ENCODE measurements at places on chromosomes 16 and 17. TPM values are rescaled to one million over a fixed set of nuclear protein-coding genes. Genes with fewer than 3 reads are reported as not detected.
A peak's percentile ranks its signal among the peaks of the same experiment; 100 is the strongest.

GRCh38 chr17:19375732-19376131 lies 2.6 kb upstream of the MAPK7 start:
- DNase-seq = no peak

GRCh38 chr16:65524231-65524630 lies 402.4 kb upstream of the CDH11 start:
- DNase-seq = no peak

- peak; percentile 26 for DNase-seq
Measured at GRCh38 chr17:33674685-33675084, 381.6 kb upstream of the ASIC2 start.

- peak; percentile 55 for DNase-seq
Measured at GRCh38 chr17:4497101-4497824, 1.4 kb upstream of the SPNS2 start.

DNA sequence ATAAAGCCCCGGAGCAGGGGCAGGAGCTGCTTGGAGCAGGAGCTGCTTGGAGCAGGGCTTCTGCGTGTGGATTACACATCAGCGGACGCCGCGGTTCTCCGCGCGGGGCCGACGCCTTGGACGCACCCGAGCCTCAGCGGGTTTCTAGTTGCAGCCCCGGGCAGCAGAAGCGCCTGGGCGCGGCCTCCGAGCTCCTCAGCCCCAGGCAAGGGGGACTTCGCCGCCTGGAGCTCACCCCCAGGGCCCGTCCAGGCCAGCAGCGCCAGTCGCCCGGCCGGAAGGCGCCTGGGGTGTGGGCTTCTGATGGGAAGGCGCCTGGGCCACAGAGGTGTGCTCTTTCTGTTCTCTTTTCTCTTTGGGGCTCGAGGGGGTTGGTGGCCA lies 6.3 kb downstream of the FOXF1 start:
- no peak for DNase-seq

GRCh38 chr17:6924208-6924607 lies 71.6 kb upstream of the ALOX12 start:
- DNase-seq = no peak

DNA sequence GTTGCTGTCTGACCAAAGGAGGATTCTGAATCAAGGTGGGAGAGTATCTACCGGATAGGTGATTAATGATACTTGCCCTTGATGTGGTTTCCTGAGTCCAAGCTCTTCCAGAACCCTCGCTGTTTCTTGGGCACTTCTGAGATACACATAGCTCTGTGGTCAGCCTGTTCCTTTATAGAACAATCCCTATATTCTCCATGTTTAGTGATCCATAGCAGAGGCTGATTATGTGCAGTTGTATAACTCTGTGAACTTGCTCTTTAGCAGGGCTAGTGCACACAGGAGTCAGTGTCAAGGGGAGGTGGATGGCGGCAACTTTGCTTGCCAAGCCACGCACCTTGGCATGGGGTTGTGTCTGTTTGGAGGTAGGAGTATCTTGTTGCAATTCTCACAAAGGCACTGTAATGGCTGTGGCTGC lies 36.1 kb downstream of the ARL4D start:
- DNase-seq = no peak

GRCh38 chr17:48060249-48060648 lies 12.1 kb downstream of the NFE2L1 start:
- DNase-seq = no peak

GRCh38 chr16:90077757-90078578 lies 837 bp upstream of the PRDM7 start:
- no peak for DNase-seq

DNA sequence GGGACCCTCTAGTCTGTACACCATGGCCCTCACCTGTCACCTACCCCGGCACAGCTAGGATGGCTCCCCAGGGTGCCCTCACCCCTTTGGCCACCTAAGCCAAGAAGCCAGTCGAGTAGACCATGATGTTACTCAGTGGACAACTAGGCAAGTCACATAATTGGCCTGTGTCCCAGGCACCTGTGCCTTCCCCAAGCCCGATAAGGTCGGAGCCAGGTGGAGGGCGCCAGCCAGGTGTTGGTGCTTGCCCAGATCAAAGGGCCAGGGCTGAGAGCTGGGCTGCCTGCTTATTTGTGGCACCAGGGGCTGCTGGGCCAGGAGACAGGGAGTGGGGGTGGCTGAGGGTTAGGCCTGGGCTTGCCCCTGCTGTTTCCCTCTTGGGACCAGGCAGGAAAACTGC lies 16.8 kb downstream of the SPNS2 start:
- no peak for DNase-seq

DNA sequence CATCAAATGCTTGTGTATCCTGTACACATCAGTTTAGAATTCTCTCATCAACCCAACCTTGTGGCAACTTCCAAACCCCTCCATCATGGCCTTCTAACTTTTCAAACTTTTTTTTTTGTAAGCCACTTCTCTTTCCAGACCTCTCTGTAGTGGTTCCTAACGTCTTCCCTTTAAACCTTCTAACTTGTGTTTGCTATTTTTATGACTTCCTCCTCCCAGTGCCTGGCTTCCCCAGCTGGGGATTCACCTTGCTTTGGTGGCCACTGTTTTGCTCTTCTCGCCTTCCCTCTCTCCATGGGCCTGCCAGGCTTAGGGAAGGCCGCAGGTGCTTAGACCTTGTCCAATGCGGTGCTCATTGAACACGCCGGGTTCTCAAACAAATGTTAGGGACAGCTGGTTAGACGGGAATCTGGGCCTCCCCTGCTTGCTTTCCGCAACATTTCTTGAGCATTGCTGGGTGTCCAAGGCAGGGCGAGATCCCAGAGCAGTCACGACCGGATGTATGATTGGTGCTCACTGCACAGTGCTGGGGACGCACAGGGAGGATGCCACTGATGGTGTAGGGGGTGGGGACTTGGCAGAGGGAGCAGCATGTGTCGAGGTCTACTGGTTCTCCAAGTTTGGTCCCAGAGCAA lies 1.1 kb upstream of the XYLT2 start:
- DNase-seq = no peak

- no peak for DNase-seq
Measured at GRCh38 chr17:56665864-56666263, 72.4 kb downstream of the NOG start.

- no peak for DNase-seq
Measured at GRCh38 chr16:48960830-48961229, 320.8 kb downstream of the CBLN1 start.

- no peak for DNase-seq
Measured at GRCh38 chr16:16973707-16974591, 496.8 kb downstream of the XYLT1 start.

DNA sequence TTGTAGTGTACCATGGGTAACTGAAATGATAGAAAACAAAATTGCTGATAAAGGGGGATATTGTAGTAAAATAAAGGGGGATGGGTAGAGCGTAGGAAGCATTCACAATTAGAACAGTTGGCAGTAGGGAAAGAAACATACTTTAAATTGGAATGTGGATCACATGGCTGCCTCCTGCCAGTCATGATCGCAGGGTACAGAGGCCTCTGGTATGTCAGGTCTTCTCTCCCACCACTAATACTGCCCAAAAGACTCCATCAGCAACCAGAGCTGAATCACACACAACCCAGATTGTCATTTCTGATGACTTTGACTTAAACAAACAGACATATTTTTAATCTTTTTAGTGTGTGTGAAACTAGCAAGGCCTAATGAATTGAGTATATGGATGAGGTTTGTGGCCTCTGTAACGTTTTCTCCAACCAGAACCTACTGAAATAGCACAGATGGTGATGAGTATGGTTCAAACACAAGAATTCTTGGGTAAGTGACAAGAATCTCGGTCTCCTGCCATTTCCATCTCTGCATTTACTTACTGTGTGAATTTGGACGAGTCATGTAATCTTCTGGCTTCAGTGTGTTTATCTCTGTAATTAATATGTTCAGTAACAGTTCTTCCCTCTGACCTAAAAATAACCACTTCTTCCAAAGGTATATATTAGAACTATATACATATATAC lies 112.6 kb downstream of the USP22 start:
- DNase-seq = no peak

- DNase-seq = no peak
Measured at GRCh38 chr17:28154214-28154613, 111.7 kb downstream of the NLK start.

DNA sequence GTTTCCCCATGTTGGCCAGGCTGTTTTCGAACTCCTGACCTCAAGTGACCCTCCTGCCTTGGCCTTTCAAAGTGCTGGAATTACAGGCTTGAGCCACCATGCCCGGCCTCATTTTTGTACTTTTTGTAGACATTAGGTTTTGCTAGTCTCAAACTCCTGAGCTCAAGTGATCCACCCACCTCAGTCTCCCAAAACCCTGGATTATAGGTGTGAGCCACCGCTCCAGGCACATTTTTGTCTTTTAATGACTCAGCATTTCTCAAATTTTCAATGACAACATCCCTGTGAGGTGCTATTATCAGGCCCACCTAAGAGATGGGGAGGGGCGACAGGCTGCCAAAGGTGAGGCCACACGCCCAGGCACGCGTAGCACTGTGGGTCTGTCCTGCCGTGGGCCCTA lies 1.1 kb downstream of the SEPTIN12 start:
- DNase-seq = no peak

DNA sequence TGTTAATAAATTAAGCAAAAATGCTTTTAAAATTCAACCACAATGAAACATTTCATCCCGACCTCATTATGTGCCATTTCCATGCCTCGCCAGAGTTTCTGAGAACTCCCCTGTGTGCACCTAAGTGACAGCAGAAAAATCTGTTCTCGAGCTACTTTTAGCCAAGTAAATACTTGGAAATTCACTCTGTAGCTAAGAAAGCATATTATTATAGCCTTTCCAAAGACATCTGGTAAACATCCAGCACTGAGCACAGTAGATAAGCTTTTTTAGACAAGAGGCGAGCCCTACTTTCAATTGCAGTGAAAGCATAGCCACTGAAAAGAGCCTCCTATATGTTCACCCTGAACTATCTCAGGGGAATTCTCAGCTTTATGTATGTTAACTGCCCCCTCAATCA lies 242.8 kb upstream of the PSMD7 start:
- DNase-seq = no peak

DNA sequence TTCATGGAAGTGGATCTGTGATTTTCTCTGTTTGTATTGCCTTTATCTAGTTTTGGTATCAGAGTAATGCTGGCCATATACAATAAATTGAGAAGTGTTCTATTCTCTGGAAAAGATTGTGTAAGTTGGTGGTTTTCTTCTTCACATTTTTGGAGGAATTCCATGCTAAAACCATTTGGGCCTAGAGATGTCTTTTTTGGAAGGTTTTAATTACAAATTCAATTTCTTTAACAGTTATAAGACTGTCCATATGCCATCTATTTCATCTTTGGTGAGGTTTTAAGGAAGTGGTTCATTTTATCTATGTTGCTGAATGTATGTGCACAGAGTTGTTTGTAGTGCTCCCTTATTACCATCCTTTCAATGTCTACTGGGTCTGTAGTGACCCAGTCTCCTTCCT lies 46.0 kb downstream of the CACNG1 start:
- DNase-seq = no peak

Gene RAB40C
- 12.9 TPM for total RNA-seq

Gene HOXB6
- total RNA-seq = 3.3 TPM

Gene HOXB1
- not detected for total RNA-seq

Gene MVP
- total RNA-seq = 141 TPM

Gene GINS3
- total RNA-seq = 8.1 TPM

Gene SCARF1
- total RNA-seq = 80.7 TPM
